ENCODE measurements at places on chromosomes 7 and 10. TPM values are rescaled to one million over a fixed set of nuclear protein-coding genes. Genes with fewer than 3 reads are reported as not detected.

CHAT gene
- 0.84 TPM for total RNA-seq

GSTO2 gene
- total RNA-seq: 18.3 TPM

SPDYE6 gene
- total RNA-seq: not detected

DDIT4 gene
- 32.9 TPM for total RNA-seq

CACNB2 gene
- 26.2 TPM for total RNA-seq

TAS2R41 gene
- total RNA-seq: not detected

DNA sequence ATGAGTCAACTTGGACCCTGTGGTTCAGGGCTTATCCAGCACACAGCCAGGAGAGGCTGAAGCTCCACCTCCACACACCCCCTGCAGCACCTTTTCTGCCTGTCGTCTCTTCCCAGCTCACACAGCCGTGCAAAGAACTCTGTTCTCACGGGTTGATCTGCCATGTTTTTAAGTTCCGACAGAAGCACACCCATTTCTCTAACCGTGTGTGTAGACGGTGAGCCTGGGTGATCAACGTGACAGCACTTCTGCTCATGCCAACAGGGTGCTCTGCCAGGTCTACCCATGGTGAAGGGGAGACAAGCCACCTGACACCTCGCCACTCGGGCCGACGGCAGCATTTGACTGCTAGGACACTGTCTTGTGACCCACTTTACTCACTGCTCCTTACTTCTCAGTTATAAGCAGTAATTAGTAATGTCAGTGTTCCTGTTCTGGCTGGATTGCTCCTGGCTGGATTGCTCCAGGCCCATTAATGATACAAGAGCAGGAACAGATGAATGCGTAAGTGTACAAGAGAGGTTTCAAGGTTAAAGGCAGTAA is 90.5 kb downstream of the RNF216 start:
- DNase-seq: no peak

DNA sequence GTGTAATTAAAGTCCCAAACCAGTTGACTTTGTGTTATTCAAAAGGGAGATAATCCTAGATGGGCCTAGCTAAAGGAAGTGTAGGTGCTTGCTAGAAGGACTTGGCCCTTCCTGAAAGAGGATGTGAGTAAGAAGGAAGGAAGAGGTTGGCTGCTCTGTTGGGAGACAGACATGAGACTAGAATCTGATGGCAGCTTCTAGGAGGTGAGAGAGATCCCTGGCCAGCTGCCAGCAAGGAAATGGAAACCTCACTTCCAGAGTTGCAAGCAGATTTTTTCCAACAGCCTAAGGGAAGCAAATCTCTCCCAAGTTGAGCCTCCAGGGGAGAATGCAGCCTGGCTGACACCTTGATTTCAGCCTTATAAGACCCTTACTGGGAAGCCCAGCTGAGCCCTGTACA is 368.4 kb upstream of the ZMIZ1 start:
- no peak for DNase-seq

- no peak for DNase-seq
Observed at GRCh38 chr7:54738737-54739136, 20.3 kb downstream of the SEC61G start.

- no peak for DNase-seq
Observed at GRCh38 chr7:68629-69028, 123.7 kb upstream of the FAM20C start.

GRCh38 chr10:120557311-120557710 is 100.3 kb downstream of the PLPP4 start:
- DNase-seq: no peak

GRCh38 chr7:124059375-124059774 is 26.5 kb upstream of the TMEM229A start:
- no peak for DNase-seq

DNA sequence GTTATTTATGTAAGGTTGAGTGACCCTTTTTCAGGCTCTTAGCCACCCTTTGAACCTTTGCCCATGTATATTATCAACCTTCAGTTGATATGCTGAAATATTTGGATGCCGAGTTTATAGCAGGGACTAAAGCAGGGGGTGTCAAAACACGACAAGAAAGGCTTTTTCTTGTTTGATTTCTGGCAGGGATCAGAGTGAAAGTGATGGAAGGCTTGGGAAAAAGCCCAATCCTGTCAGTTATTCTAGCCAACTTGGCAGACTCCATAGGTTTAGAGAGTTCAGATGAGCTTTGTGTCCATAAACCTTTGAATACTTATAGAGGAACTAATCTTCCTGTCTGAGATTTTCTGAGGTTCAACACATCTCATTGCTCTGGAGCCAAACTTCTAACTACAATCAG is 47.5 kb downstream of the INHBA start:
- no peak for DNase-seq

DNA sequence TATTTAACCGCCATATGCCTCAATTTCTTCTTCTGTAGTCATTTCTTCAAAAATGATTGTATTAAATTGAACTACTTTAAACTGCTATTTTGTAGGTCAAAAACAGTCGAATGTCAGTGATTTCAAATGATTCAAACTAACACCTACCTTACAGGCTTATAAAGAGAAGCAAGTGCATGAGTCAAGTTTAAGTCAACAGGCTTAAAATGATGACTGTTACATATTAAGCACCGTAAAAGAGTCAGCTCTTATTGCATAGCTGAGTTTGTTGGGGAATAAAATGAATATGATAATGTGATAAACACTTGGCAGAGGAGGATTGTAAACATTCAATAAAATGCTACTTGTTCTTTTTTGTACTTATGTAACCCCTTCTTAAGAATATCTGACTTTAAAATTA is 90.1 kb upstream of the ANKRD1 start:
- DNase-seq: no peak

DNA sequence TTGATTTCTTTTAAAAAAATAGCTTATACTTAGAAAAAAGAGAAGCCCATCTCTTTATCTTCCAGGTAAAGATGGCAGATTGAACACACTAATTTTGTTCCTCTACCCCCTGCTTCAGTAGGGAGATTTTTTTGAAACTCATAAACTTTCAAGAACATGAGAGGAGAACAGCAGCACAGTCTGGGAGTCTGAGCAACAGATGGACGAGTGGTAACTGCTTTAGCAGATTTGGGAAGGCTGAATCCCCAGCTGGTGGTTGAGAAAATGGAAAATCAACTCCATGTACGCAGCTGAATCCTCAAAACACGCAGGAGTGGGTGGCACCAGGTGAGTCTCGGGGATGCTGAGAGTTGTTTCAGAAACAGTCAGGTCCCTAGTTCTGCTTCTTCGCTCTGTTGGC is 114.6 kb upstream of the CTBP2 start:
- DNase-seq: no peak

DNA sequence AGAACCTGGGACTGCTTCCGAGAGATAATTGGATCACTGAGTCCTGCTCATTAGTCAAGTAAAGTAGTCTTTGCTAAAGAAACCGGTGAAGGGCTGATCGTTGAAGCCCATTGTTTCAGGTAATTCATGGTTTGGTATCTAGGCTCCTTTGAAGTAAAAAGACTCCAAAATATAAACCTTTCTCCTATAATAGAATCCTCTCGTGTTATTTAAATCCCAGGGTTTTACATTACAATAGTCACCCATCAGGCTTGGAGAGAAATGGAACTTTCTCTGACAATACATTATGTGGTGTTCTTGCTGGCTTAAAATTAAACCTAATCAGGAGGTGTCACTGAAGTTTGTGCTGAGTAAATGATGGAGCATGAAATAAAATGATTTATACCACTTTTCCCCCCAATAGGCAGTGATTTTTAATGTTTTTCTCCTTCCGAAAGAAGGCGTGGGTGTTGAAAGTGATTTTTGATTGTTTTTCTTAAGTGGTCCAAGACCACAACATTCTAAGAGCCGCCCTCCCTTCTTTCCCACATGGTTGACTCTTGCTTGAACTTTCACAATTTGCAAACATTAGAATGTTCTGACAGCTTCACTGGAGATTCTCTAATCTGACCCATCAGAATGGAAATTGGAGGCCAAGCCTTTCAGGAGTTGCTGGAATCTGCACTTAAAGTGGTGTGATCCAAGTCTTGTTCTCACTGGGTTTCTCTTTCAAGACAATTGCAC is 44.2 kb downstream of the LRMDA start:
- DNase-seq: no peak

DNA sequence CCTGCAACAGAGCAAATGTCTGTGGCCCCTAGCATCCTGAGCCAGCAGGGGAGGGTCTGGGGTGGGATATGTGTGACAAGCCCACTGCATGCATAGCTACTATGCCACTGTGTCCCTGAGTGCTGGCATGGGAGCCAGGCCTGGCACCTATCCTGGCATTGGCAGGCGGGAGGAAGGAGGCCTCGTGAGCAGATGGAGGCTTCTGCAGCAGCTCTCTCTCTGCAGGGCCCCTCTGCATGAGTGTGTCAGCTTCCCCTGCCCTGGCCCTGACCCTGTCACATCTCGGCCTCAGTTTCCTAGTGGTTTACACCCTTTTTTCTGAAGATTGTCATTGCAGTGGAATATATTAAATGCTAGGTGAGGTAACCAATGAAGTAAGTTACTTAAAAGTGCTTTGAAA is 13.1 kb upstream of the IMPDH1 start:
- DNase-seq: no peak

DNA sequence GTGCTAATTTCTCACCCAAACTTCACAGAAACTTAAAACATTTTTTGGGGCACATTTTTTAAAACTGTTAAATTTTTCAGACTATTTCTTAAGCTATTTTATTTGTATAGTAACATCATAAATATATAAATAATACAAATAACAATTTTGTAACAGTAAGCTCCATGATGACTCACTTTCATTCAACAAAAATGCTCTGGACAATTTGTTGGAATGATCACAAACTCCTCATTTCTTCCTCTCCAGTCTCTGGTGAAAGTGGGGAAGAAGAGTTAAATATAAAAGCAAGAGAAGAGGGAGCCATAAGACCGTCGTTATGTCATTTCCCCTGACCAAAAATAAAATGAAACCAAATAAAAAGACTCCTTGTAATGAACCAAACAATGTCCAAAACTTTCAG is 162.4 kb downstream of the AGMO start:
- no peak for DNase-seq

- DNase-seq: no peak
Observed at GRCh38 chr10:86655596-86655995, 1.2 kb downstream of the OPN4 start.

GRCh38 chr10:92880233-92880861 is 32.0 kb downstream of the EXOC6 start:
- DNase-seq: no peak

DNA sequence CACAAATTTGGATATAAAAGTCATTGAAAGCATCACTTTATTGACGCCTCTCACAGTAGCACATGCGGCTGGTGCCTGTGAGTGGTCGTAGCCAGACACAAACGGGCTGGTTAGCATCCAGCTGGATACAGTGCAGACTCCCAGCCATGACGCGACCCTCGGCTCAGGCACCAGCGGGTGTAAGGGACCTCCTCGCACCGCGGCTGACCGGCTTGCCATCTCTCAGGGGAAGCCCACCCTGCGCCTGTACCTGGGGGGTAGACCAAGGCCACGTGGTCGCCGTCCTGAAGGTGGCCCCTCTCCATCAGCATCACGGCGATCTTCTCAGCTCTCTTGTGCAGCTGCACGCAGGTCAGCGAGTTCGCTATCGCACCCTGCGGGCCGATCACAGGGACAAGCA is 213.8 kb downstream of the ZMYND11 start:
- DNase-seq: no peak

GRCh38 chr10:81967716-81968115 is 92.7 kb downstream of the NRG3 start:
- DNase-seq: no peak

- no peak for DNase-seq
Observed at GRCh38 chr10:23611308-23612029, 172.6 kb downstream of the OTUD1 start.

DNA sequence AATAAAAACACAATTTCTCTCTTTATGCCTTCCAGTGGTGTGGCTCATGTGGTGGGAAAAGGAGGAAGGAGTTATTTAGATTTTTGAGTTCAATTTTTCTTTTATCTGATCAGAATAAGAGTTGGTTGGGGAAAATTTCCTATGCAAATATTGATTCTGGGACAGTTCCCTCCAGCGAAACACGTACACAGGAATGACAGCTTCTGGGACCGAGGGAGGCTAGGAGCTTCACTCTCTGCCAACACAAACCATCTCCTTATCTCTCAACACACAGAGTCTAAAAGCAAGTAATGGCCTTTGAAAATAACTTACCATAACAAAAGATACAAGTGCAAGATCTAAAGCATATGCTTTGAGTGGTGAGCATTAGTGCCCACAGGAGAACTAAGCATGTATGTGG is 122.7 kb downstream of the RAPGEF5 start:
- DNase-seq: no peak

- no peak for DNase-seq
Observed at GRCh38 chr10:114245121-114245791, 6.2 kb downstream of the VWA2 start.

DNA sequence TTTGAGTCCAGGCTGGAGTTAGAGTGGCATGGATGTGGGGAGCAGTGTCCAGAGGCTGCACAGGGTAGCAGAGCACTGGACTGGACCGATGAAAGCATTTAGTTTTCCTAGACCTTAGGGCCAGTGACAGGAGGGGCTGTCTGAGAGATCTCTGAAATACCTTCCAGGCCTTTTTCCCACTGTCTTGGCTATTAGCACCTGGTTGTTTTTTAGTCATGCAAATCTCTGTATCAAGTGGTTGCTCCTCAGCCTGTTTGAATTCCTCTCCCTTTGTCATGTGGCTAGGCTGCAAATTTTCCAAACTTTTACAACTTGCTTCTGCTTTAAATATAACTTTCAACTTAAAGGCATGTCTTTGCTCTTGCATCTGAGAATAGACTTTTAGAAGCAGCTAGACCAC is 504.3 kb upstream of the VSTM2A start:
- no peak for DNase-seq

DNA sequence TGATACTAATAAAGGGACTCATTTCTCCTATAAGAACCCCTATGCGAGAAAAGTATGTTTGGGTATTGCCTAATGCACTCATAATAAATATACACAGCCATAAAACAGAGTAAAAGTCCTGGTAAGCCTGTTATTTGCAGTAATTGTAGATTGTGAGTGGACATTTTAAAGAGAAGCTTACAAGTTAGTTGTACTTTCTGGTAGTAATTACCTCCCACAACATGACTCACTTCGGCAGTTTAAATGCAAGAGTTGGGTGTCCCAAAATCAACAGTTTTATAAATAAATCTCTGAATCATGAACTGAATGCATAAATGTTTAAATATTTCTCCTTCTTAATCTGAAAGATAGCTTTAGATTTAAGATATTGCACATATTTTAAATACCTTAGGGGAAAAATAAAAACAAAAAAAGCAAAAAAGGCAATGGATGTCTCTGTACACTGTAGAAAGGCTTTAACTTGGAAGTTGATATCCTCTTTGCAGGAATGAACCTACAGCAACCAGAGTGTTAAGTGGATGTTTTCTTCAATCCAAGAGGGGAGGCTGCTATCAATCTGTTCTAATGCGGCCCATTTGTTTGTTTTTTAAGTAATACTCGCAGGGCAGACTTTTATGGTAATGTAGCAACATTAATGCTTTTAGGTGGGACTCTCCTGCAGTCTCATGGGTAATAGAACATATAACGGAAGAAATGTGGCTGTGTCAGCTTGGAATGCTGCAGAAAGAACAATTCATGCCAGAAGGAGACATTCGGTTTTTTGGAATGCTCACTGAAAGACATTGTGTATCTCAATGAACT is 57.3 kb upstream of the ZEB1 start:
- DNase-seq: no peak

All from mucosa of descending colon (tissue), 3 donors.